ENCODE measurements at places on chromosomes 1 and 21. TPM values are rescaled to one million over a fixed set of nuclear protein-coding genes. Genes with fewer than 3 reads are reported as not detected.

DNA sequence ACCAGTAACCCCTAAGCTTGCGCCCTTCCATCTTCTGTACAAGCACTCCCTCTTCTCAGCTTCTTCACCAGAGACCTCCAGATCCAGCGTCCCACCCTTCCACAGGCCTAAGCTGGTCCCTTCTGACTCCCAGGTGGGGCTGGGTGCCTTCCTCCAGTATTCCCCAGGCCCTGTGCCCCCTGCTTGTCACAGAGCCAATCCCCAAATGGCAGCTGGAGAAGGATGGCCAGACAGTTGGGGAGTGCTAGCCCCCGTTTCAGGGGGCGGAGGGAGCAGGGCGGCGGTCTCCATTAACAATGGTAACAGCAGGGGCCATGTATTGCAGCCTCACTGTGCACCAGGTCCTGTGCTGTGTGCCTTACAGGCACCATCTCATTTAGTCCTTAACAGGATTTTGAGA is 85.7 kb downstream of the KCNN3 start:
- H3K27me3 ChIP-seq, result no peaks in the 10 kb centered on the region
- H3K36me3 ChIP-seq, result no peaks in the 10 kb centered on the region
- DNase-seq, result no peak
- no peak overlapping the region for H3K27ac ChIP-seq
- no peak overlapping the region for H3K4me3 ChIP-seq
- peaks cover 5% of the 10 kb centered on the region for H3K4me1 ChIP-seq

PCAT6 gene
- total RNA-seq, result 2.4 TPM

- H3K36me3 ChIP-seq, result peaks cover 97% of the 10 kb centered on the region
- no peak overlapping the region for H3K4me3 ChIP-seq
- H3K27me3 ChIP-seq, result no peaks in the 10 kb centered on the region
- peak overlapping the region; percentile 26 for H3K27ac ChIP-seq
Measured at GRCh38 chr1:39360731-39361130, 130.7 kb upstream of the BMP8A start.

DNA sequence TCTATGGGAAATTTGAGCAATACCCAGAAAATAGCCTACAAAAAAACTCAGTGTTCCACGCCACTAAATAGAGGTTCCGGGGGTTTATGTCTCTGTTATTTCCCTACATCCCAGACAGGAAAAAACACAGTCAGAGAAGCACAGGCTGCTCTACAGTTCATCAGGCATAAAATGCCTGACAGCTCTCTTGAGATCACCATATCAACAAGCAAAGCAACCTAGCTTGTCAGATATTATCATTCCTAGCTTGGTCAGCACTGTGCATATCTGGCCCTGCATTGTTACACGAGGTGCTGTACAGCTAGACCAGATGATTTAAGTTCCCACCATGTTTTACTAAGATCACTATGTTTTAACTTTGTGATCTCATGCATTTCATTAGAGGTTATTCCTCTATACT is 172.6 kb downstream of the PTPRC start:
- no peak overlapping the region for H3K27ac ChIP-seq
- DNase-seq, result no peak
- no peak overlapping the region for H3K4me3 ChIP-seq
- H3K36me3 ChIP-seq, result no peaks in the 10 kb centered on the region
- no peaks in the 10 kb centered on the region for H3K4me1 ChIP-seq

FCRL6 gene
- 0.73 TPM for total RNA-seq

BACE2 gene
- 41.5 TPM for total RNA-seq
